ENCODE measurements at places on chromosomes 1 and 21.

- no peak for DNase-seq
These were observed 11.1 kb upstream of the RAVER2 start for GRCh38 chr1:64733581-64734286.

DNA sequence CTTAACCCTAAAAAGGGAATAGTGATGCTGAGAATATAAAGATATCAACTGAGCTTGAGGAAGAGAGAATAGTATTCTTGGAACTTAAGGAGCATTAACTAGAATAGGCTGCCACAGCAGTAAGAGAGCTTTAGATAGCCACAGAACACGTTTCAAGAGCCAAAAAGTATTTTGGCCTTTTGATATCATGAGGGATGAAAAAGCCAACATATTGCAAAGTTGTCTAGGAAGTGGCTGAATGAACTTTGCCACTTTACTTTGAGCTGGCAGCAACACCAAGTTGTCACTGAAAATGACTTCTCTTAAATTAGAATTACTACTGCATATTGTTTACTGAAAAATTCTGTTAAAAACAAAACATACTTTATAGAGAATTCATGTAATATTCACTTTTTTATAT lies 1476.2 kb downstream of the MRPL39 start:
- no peak for DNase-seq

- no peak for DNase-seq
These were observed 54.0 kb downstream of the ALG14 start for GRCh38 chr1:95018602-95019369.

DNA sequence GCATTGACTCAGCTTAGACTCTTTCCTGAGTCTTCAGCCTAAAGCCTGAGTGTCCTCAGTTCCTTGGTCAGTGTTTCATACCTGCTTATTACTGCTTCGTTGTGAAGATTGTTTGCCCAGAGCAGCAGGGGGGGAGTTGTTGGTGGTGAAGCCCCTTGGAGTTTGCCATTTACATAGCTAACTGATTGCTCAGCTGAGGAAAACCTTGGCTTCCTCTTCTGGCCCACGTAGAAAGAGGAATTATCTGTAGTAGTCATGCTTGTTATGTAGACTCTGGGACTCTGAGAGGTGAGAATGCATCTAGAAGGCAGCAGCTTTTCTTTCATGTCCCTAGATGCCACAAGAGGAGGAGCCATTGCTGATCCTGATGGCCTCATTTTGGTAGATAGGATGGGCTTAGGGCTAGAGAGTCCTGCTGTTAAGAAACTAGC lies 125.9 kb downstream of the MAST2 start:
- no peak for DNase-seq

DNA sequence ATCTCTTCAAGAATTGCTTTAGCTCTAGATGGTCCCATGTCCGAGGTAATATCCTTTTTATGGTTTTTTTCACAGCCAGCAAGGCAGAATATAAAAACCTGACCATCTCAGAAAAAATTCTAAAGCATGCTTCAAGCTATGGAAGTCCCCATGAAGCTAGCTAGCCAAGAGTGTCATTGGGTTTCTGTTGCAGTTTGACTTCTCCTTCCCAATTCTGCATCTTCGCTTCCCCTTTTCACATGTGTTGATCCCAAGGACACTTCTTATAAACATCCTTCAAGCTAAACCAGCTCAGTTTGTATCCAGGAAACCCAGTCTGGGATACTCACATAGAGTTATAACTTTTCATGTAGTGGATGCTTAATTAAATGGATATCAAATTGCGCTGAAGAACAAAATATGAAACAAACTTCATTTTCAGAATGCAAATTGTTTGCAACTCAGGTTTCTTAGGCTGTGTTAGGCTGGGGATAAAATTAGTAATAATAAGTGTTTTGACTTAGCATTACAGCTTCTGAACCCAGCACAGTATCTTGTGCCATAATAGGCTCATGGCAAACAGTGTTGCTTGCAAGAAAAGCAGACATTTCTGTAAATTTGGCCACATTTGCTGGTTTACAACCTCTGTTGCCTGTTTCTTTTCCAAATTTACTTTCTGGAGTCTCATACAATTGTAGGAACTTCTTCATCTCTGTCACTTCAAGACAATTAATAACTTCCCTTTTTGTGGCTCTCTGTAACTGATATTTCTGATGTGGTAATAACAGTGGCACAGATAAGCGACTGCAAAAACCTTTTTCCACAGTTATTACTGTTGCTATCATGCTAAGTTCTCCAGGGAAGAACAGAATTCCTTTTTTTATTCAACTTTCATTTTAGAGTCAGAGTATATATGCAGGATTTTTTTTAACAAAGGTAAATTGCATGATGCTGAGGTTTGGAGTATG lies 53.2 kb downstream of the NCAM2 start:
- no peak for DNase-seq

DNA sequence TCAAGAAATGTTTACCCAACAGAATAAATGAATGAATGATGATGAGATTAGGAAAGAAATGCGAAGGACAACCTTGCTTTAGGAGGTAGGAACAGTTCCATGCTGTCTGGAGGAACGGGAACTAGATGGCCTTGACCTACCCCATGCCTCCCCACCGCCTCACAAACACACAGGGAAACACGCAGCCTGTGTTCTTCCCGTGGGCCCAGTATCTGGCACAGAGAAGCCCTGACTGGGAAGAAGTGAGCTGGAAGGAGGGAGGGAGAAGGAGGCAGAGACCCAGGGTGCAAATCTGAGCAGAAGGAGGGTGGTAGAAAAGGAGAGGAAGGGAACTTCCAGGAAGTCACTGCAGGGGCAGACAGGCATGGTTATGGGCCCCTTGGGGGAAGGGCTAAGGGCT lies 3.5 kb upstream of the ADORA1 start:
- no peak for DNase-seq

DNA sequence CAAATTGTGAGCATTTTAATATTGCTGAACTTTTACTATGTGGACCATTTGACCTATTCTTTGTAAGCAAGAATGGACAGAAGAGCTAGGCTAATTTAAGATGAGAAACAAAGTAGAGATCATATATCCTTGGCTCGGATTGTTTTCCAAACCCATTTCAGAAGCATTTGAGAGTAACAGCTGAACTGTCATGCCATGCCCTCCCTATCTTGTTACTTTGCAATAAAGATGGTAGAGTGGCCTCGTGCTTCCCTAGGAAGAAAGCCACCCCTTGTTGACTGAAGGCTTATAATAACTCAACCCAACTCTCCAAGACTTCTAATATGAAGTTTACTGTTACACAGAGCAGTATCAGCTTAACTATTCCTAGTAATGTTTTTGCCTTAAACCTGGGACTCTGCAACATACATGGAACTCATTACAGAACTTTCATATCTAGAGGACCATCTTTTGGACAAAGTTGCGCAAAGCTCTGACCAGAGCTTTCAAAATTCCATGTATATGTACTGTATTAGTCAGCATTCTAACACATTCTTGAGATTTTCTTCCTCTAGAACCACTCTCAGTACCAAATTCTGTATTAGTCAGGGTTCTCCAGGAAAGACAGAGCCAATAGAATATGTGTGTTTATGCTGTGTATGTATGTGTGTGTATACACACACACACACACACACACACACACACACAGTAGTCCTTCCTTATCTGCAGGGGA lies 68.7 kb downstream of the ADAMTS1 start:
- DNase-seq, result no peak

DNA sequence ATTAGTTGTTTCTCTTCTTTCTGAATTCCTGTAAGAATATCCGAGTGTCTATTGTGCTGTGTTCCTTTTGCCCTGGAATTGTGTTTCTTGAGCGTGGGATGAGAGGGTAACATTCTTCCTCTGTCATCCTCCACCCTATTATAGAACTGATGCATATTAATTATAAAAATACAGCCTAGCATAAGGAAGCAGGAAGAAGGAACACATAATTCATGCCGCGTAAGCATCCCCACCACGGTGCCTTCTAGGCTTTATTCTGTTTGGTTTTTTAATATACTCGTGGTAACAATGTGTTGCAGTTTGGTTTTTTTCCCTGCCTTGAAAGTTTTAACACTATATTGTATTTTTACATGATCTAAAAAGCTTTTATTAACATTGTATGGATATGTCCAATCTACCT lies 65.7 kb downstream of the GALNT2 start:
- DNase-seq, result no peak

GRCh38 chr1:201648066-201648906 lies 109.4 kb downstream of the NAV1 start:
- DNase-seq, result no peak

GRCh38 chr1:52028328-52028727 lies 5.3 kb downstream of the KTI12 start:
- DNase-seq, result no peak

- no peak for DNase-seq
These were observed 11.0 kb upstream of the RNU1-3 start for GRCh38 chr1:16677552-16678431.

All from T-cell (primary cell).